ENCODE measurements at places on chromosomes 12 and 14. TPM values are rescaled to one million over a fixed set of nuclear protein-coding genes. Genes with fewer than 3 reads are reported as not detected.
A peak's percentile ranks its signal among the peaks of the same experiment; 100 is the strongest.

Gene TEX22
- 0.42 TPM for total RNA-seq

Gene GTF2H3
- 42.7 TPM for total RNA-seq

Gene MLXIP
- 29.7 TPM for total RNA-seq

DNA sequence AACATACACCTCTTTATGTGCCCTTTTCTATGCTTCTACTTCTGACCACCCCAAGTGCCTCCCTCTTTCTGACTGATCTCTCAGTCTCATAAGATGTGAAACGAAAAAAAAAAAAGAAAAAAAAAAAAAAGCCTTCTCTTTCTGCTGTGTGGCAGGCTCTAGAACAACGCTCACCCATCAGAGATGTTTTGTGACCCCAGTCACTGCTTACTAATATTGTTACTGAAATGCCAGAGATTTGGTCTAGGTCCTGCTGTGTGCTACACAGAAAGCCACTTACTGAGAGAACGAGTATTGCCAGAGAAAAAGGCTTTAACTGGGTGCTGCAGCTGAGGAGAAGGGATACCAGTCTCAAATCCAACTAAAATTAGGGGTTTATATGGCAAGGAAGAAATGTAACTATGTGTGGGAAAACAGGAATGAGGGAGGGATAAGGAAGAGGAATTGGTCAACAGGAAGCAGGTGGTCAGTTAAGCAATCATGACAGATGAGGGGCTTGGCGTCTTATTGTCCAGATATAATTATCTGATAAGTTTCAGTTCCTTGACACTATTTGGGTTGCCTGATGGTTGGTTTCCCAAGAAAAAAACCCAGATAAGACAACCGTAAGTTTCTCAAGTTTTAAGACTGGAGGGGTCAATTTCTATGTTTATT lies 149.0 kb downstream of the NAV3 start:
- DNase-seq = no peak

DNA sequence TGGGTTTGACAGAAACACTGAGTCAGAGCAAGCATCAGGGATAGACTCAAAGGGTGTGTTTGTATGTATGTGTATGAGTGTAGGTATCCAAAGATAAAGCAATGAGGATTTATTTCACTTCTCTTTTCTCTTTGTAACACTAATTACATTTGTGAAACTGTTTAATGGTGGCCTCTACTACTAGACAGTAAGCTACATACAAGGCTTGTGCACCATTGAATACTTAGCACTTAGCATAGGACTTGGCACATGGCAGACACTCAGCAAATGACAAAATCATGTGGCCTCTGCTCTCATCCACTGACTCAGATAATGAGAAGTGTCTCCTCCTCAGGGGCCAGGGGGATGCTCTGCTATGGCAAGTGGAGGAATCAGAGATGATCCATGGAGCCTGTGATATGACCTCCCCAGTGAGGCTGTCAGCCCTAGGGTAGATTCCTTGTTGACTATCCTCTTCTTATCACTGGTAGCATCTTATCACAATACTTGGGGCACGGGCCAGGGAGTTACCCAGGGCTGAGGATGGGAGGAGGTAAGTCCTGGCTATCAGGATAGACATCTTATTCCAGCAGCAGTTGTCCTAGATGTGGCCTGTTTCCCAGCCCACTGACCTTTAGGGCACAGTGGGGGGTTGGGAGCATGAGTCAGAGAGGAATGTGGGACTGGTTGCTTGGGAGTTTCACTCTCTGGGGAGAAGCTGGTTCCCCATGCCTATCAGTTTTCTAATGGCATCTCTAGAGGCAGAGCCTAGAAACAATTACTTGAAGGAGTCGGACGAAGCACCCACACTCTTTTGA lies 71.2 kb upstream of the HOXC13 start:
- DNase-seq = peak; percentile 47

GRCh38 chr14:95221531-95221930 lies 64.2 kb upstream of the DICER1 start:
- DNase-seq = no peak

- DNase-seq = no peak
These were observed 216 bp downstream of the IKBIP start for GRCh38 chr12:98644433-98644711.

DNA sequence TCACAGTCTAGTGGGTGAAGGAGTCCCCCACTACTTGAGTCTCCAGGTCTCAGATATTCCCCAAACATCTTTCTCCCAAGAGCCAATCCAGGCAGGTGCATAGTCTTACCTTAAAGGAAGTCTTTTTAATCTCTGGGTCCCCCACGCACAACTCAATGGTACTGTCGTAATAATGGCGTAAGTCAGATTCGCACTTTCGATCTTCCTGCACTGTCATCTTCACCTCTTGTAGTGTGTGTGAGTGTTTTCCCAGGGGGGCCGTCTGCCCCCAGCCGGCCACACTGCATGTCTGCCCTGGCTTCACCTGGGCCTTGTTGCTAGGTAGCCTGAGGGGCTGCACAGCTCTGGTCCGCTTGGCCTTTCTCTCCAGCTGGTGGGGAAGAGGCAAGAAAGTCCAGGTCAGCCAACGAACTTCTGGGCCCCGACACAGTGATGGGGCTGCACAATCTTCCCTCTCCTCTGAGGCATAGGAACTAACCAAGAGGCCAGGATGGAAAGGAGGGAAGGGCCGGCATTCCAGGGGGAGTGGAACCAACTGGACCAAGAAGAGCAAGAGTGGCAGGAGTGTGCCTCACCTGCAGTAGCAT lies 2.1 kb downstream of the GZMB start:
- DNase-seq = no peak

DNA sequence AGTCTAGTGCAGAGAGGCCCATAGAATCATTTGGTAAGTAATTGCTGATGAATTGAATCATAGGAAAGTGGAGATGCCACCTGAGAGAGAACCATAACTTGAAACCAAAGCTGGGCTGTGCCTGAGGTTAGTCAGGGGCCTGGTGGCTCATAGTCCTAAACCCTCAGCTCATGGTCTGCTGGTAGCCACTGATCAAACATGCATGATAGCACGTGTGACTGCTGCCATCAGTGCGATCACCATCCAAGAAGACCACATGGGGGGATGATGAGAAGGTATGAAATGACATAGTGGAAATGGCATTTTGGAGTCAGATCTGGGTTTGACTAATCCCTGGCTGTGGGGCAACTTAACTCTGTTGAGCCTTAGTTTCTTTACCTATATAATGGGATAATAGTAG lies 190.5 kb downstream of the CACNA1C start:
- DNase-seq = no peak

DNA sequence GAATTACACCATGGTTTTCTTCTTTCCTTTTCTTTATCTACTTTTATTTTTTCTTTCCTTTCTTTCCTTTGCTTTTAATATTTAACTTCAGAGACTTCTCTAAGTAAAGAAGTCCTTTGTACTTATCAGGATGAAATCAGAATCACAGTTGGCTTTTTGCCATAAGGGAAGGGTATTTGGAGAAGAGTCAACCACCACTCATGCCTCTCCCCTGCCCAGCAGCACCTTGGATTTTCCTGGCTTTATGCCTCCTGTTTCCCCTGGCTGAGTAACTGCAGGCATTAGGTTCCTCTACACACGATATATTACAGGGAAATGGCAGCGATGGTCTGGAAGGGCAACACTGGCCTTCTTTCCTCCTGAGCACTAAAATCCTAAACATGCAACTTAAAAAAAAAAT lies 266.4 kb upstream of the CAND1 start:
- DNase-seq = no peak

DNA sequence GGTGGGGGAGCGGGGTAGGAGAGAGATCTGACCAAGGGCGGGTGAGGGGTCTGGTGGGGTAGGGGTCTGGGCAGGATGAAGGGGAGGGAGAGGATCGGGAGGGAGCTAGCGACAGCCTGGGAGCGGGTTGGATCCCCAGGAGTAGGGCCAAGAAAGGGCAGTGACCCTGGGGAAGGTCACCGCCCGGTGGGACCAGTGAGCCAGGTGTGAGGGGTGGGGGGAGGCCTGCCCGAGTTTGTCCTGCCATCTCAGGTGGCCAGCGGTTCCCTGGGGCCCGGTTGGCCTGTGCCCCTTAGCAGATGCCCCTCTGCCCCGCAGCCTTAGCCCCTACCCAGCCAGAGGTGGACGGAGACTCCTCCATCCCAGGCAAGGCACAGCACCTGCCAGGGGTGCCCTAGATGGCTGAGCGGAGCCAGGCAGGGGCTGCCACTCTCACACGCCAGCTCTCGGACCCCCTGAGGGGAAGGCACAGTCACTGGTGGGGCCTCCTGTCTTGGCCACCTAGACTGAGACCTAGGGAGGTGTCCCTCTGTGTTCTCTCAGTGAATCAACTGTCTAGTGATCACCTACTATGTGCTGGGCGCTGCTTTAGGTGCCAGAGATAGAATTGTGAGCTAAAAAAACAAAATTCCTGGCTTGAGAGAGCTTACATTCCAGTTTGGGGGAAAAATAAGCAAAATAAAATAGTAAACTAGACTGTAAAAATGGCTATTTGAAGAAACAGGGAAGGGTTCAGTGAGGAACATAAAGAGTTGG lies 629 bp upstream of the TTC7B start:
- no peak for DNase-seq

DNA sequence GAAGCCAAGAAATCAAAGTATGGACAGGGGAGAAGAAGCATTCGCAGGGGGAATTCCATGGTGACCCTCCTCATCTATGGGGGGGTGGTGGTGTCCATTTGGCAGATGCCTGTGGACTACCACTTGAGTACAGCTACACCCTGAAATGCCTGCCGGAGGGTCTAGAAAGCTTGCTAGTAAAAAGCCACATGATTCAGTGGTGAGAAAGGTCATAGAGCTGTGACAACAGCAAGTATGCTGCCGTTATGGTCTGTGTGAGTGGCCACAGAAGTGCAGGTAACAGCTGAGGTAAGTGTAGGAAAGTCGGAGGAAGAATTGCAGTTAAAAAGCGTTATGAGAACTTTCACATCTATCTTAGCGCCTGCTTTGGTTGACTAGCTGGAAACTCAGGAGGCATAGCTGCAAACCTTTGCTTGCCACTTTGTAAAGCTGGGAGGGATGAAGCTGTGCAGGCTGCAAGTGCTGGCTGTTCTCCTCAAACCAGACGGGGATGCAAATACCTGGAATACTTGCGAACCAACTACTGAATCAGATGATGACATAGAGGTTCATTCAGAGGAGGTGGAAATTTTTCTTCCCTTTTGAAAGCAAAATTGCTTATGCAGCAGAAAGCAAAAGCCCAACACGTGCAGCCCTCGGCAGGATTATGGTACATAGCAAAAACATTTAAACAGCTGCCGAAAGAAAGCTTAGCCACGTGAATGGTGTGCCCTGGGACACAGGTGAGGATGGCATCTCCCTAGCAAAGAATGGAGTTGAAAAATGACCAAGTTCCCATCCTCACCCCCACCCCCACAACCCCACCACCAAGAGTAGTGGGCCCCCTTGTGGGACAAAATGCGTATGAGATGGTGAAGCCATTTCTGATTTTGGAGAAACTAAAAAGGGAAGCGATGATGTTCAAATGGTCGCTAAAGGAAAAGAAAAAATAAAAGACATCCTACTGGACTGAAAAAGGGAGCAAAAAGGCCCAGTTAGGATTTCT lies 287.0 kb downstream of the RERGL start:
- peak; percentile 8 for DNase-seq

- DNase-seq = no peak
These were observed 1087.4 kb upstream of the FLRT2 start for GRCh38 chr14:84442521-84442920.

DNA sequence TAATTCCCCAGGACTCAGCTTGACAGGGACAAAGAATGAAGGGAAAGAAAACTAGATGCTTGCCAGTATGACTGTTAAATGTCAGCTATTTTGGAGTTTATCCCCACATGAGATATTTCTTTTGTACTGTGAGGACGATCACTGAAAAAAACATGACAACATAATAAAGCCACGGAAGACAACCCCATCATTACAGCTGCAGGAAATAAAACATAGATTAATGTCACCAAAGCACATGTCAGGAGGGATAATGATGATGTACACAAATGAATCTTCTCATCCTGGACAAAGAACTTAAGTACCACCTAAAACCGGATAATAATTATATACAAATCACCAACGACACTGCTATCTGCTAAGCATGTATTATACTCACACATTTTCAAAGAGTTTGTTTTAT lies 84.6 kb upstream of the GRIP1 start:
- no peak for DNase-seq

- no peak for DNase-seq
These were observed 58.8 kb downstream of the TMEM30B start for GRCh38 chr14:61222388-61222787.

GRCh38 chr14:30551460-30551859 lies 7.5 kb upstream of the G2E3 start:
- DNase-seq = no peak

DNA sequence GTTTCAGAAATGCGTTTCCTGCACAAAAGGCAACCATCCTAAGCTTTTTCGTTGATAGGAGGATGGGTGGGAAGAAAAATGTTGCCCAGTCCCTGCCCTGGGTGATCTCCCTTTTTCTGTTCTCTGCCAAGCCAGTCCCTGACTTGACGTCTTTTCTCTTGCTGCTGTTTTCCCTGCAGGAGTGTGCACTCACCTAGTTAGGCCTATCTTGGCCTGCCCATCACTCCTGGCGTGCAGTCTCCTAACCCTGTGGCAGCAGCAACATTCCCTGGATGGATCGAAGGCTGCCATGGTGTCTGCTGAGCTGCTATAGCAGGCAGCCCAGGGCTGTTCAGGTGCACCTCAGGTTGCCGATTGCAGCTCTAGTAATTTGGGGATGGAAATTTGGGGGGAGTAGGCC lies 1.2 kb downstream of the UNC119B start:
- no peak for DNase-seq

DNA sequence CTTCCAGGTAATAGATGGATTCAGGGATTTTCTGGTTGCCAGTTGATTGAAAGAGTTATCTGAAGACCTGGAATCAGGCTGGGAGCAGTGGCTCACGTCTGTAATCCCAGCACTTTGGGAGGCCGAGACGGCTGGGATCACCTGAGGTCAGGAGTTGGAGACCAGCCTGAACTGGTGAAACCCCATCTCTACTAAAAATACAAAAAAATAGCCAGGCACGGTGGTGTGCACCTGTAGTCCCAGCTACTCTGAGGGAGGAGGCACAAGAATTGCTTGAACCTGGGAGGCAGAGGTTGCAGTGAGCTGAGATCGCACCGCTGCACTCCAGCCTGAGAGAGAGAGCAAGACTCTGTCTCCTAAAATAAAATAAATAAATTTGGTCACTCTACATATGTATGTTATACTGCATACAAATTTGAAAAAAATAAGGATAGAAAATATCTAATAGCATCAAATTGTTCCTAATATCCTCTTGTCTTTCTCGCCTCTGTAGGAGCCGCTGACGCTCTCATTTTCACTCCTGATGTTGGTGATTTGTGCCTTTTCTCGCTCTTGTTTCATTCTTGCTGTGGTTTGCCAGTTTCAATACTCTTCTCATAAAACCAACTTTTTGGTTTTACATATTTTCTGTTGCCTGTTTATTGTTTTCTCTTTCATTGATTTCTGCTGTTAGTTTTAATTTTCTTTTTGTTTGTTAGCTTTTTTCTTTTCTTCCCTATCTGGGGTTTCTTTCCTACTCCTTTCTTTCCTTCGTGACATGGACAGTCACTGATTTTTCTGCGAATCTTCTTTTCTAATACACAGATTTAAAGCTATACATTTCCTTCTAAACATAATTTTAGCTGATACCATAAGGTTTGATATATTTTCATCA lies 23.8 kb upstream of the PLD4 start:
- no peak for DNase-seq

All from H7 (cell line).